ENCODE measurements at places on chromosomes 6 and 20.

DNA sequence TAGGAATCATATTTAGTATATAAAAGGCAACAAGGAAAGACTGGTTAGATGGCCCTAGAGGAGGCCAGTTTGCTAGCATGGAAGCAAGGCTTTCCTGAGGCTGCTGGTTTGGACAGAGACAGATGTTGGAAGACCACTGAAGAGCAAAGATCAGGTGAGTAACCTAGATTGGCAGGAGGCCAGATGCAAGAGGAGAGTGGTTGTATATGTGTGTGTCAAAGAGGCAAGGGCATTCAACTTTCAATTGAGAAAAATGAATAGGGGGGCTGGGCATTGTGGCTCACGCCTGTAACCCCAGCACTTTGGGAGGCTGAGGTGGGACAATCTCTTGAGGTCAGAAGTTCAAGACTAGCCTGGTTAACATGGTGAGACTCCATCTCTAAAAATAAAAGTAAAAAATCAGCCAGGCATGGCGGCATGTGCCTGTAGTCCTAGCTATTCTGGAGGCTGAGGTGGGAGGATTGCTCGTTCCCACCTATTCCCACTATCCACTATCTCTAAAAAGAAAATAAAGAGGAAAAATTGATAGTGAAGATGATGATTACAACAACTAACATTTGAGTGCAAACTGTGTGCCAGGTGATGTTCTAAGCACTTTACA is 79.8 kb downstream of the PRDM1 start:
- DNase-seq: no peak

DNA sequence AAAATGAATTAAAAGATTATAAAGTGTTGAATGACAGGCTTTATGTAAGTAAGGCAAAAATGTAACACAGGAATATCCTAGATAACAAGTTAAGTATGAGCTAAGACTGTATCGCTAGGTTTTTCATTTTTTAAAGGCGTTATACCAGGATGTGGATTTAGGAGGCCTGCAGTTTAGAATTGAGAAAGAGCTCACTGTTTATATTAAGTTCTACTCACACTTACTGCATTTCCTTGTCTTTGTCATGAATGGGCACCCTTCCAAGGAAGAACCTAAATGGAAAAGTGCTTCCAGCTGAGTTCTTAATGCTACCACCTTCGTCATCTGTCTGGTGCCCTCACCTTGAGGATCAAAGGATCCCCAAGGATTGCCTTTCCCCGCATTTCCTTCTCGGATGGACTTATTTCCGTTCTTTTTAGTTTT is 148.7 kb downstream of the SOX4 start:
- DNase-seq: no peak

DNA sequence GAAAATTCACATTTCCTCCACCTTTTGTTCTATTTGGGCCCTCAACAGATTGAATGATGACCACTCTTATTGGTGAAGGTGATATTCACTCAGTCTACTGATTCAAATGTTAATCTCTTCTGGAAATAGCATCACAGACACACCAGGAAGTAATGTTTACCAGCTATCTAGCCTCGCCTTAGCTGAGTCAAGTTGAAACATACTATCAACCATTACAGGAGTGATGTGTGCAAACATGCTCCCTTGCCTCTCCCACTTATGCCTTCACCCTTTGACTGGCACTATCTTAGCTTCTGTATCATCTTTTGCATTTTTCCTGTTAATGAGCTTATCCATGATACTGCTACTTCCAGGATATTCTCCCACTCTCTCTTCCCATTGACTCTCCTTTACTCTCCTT is 191.9 kb downstream of the CENPW start:
- DNase-seq: no peak

- no peak for DNase-seq
Observed at GRCh38 chr20:21411725-21412124, 14.4 kb upstream of the NKX2-4 start.

- DNase-seq: no peak
Observed at GRCh38 chr6:66478705-66479104, 771.7 kb upstream of the EYS start.

DNA sequence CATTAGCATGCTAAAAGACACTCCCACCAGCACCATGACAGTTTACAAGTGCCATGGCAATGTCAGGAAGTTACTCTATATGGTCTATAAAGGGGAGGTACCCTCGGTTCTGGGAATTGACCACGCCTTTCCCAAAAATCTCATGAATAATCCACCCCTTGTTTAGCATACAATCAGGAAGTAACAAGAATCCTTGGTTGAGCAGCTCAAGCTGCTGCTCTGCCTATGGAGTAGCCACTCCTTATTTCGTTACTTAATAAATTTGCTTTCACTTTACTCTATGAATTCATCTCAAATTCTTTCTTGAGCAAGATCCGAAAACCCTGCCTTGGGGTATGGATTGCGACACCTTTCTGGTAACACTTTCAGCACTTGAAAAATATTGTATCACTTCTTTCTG is 243.0 kb downstream of the BMP2 start:
- no peak for DNase-seq

DNA sequence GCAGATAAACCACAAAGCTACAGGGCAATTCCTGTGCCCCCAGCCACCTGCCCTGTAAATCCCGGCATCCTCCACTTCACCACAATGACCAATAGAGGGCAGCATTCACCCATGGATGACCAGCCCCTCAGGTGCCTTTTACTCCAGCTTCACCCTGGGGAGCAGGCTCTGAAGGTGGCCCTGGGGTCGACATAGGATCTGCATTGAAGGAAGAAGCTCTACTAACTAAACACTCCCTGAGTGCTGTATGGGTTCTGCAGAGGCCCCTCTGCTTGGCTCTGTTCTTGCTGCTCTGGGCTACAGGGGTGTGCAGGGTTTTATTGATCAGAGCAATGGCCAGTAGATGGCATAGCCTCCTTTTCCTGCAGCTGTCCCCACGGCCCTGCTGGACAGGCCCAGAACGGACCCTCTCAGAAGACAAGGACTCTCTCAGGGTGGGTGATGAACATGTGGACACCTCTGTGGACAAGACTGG is 20.3 kb downstream of the CST4 start:
- peak; percentile 14 for DNase-seq

DNA sequence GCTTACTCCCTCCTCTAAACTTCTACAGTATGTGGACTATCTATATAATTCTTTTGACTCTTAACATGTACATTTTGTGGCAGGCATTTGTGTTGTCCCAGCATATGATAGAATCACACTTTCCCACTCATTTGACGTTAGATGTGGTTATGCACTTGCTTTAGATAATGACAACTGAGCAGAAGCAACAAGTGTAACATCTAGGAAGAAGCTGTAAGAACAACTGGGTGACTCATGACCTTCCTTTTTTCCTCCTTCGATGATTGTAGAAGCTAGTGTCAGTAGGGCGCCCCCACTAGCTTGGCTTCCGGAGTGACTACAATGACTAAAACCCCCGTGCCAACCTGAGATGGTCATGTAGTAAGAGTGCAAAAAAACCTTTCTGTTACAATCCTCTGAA is 74.6 kb upstream of the CEP85L start:
- peak; percentile 21 for DNase-seq

DNA sequence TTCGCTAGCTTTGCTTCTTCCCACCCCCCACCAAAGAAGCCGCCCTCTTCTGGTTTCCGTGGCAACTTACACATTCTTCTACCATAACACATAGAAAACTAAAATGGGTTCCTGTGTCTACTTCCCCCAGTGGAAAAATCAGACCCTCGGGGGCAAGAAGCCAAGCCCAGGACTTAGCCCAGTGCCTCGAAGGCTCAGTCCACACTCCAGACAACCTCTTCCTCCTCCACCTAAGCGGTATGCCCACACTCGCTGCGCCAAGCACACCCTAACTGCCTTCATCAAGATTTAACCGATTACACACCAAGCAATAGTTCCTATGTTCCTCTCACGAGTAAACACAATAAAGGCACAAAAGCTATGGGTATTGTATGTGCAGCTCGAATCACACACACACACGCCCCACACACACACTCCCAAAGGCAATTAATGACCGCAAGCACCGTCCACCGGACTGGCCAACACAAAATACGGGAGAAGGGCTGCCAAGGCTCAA is 537 bp downstream of the PPIL4 start:
- DNase-seq: peak; percentile 72

- no peak for DNase-seq
Observed at GRCh38 chr20:12318043-12318442, 400.4 kb downstream of the BTBD3 start.

- no peak for DNase-seq
Observed at GRCh38 chr20:33835615-33836172, 24.5 kb downstream of the CHMP4B start.

GRCh38 chr6:145736661-145737144 is 1.4 kb upstream of the EPM2A start:
- DNase-seq: no peak

All from stimulated activated naive CD4-positive, alpha-beta T cell (primary cell).